ENCODE measurements at places on chromosomes 4 and X.

DNA sequence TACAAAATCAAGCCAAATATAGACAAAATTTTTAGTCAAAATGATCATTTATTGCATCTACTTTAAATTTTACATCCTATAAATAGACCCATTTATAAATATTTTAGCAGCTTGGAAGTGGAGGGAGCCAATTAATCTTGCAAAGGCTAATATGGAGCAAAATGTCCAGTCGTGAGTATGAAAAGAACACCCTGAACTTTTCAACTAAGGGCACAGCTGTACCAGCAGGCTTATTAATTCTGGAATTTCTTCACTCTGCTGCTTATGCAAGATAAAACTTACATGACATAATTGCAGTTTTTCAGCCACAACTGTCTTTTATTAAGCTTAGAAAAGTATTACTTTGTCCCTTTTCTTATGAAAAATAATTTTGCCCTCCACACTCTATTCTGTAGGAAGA, 22.9 kb upstream of the USP53 start:
- DNase-seq = peak; percentile 8

GRCh38 chrX:110315551-110315950, 2.3 kb downstream of the AMMECR1 start:
- DNase-seq = no peak

GRCh38 chr4:39932776-39933402, 44.8 kb downstream of the PDS5A start:
- no peak for DNase-seq

DNA sequence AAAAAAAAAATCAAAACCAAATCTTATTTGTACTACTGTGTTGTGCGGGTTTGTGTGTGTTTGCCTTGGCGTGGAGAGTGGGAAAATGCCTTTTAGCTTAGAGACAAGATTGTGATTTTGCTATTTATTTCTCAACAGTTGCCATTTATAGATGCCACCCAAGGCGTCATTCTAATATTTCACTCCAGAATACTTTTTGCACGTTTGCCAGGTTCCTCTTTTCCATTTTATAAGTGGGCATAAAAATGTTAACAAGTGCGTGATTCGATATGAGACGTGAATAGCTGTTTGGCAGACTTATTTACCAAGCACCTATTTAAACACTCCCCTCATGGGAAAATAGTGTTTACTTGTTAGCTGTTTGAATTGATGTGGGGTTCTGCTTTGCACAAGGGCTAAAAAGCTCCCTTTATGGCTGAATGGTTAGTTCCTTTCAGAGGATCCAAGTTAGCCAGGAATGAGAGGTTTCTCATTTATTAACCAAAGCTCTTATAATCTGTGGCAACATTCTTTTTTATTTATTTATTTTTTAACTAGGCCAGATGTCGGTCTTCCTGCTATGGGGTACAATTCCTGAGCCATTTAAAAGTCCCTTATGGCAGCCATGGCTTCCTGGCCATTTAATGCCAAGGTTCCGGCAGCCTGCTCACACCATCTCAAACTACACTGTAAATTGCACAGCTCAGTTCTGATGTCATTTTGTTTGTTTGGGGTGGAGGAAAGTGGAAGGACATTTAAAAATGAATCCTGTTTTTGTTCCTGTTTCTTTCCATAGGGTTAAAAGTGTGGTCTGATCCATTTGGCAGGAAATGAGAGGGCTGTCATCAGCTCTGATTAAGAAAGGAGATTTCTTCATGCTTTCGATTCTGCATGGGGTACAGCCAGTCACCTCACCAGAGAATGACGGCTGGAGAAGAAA, 14.6 kb downstream of the SMIM20 start:
- DNase-seq = peak; percentile 93

GRCh38 chr4:94653984-94654609, 103.7 kb upstream of the BMPR1B start:
- no peak for DNase-seq

DNA sequence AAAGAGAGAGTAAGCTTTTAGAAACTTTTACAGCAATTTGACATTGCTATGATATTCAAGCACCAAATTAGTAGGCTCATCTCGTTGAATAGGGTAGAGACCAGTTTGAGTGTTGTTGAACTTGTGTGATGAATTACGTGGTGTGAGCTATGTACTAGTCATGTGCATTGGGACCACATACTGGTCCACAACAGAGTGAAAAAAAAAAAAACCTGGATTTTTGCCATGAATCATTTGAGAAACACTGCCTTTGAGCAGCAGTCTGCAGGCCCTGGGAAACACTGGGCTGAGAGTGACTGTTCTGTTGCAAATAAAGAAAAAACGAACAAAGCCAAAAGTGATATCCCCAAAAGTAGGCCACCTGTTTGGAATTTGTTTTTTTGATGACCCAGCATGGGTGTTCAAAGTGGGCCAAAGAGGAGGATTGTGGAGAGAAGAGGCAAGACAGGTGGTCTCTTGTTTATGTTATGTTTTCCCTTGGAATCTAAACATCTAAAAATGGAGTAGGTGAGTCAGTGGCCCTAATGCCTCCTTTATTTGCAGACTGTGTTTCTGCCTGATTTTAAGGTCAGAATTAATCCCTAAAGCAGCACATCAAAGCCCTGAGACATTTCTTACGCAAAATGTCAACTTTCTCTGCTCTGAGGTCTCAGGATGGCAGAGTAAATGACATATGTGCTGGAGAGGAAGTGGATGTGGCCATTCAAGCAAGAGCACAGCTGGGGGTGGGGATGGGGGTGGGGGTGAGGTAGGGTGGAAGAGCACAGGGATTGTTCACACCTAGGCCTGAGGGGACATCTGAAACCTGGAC, 33.5 kb downstream of the TAF7L start:
- DNase-seq = no peak

GRCh38 chrX:97504431-97504830, 620.7 kb downstream of the RPA4 start:
- DNase-seq = no peak

DNA sequence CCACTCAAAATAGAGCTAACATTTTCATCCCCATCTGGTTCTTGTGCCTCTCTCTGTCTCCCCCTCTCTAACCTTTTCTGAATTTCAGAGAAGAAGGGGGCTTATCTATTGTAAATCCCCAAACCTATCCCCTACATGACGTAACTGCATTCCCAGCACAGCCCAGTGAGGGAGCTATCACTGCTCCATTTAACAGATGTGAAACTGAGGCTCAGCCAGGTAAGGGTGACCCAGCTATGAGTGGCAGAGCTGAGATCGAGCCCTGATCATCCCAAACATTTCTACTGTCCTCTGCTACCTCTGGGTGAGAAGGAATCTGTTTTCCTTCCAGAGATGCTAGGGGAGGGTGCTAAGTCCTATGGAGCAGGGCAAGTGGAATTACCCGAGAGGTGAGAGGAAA, 107.5 kb downstream of the SLC2A9 start:
- DNase-seq = no peak

DNA sequence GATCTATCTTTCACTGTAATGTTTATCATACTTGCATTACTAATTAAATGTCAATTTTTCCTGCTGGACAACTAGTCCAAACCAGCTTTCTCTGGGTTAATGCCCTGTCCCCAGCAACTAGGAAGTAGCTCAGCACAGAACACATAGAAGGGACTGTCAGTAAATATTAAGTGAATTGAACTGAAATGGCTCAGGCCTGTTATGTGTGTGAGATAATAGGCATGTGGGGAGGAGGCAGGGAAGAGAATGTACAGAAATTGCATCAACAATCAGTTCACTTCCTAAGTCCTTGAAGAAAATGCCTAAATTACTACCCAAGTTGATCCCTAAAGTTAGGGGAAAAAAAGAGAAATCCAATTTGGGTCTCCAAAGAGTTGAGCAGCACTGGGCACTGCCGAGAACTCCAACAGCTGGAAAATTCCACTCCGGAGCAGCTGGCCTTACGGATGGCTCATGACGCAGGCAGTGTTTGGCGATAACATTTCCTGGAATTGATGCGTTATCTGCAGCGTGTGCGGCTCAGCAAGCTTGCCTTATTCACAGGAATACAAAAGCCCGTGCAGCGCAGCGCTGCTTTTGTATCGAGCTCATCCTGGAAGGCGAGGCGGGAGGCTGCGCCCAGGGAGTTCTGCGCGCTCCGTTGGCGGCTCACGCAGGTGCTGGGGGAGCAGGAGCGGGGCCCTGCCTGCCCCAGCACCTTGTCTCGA, 297.3 kb upstream of the LCORL start:
- DNase-seq = no peak

DNA sequence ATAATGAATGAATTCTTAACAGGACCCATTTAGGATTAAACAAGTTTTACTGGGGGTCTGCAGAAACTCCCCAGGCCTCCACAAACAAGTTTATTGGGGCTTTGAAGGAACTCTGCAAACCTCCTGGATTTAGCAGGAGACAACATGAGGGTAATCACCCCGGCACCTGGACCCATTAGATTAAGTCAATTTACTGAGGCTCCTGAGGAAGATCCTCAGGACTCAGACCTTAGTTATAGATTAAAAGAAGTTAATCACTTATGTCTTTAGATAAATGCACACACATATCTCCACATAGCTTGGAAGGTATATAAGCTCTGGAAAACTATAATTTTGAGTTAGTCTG, 29.4 kb downstream of the XG start:
- DNase-seq = no peak

DNA sequence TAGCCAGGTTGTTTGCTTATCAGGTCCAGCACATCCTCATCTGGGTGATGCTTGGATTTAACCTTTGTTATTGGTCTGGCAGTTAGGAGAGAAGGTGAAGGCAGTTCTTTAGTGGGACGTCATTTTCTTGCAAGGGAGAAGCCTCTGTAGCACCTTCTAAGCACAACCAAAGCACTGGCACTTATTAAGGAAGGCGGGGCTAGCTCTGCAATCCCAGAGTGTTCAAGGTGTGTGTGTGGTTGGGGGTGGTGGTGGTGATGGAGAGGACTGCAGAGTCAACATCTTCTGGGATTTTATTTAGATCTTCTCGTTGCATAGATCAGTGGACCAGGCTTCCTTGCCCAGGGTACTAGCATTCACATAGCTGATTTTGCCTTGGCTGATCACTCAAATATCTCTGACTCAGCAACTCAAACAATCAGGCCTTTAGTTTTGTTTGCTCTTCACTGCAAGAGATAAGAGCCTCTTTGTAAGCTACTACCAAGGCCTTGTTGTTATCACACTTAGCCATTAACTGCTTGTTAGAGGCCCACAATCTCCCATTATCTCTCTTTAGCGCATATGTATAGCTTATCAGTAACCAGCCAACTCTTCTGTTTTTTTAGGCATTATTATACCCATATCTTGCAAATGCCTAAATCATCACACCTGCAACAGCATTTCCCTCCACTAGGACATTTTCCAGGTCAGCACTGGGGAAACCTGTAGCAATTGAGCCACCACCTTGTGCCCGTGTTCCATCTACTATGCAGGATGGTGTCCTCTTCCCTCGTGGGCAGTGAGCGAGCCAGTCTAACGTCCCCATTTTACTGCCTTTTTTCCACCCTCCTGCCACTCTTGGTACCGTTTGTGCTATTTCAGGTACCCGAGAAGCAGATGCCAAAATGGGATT, 36.5 kb upstream of the LINC00632 start:
- DNase-seq = no peak

GRCh38 chr4:134215620-134216344, 14.2 kb upstream of the PABPC4L start:
- no peak for DNase-seq

DNA sequence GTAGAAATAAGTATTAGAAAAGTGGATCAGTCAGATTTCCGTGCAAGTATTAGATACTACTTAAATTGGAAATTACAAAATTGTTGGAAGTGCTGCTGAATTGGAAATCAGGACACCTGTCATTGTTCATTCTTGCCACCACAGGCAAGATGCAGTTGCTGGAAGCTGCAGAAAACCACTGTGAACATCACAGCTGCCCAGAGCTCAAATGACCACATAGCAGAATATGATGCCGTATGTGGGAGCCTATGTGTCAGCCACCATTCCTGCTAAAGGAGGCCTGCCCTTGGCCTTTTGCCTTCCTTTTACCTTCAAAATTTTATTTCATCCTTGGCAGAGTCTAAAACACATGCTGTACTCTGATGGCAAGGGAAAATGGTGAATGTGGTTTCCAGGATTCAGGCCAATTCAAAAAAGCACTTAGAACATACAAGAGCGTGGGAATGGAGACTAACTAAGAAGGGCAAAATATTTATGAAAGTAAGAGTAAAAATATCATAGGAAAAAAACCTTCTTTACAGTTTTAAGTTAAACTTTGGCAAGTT, 1005.5 kb upstream of the GRID2 start:
- no peak for DNase-seq

- DNase-seq = no peak
Measured at GRCh38 chrX:18883234-18883960, 100.5 kb downstream of the PHKA2 start.
